ENCODE measurements at places on chromosomes 13 and 19.

- no peak for DNase-seq
Observed at GRCh38 chr13:43243711-43244110, 220.3 kb downstream of the DNAJC15 start.

GRCh38 chr13:43783820-43784219 lies 3.0 kb downstream of the ENOX1 start:
- DNase-seq: no peak

- DNase-seq: no peak
Observed at GRCh38 chr13:93437081-93437480, 210.5 kb downstream of the GPC6 start.

DNA sequence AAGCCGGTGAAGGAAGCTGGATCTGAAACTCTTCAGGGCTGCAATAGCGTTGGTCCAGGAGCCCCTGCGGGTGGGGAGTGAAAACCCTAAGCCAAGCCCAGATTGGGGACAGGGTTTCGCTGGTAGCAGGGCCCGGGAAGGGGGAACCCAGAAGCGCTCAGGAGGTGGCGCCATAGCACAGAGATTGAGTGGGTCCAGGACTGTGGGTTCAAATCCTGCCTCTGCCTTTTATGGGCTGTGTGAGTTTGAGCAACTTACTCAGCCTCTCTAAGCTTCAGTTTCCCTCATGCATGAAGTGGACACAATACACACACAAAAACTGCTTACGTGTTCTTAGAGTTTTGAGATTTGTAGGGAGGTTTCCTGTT lies 8.3 kb upstream of the SYCN start:
- DNase-seq: peak; percentile 32

DNA sequence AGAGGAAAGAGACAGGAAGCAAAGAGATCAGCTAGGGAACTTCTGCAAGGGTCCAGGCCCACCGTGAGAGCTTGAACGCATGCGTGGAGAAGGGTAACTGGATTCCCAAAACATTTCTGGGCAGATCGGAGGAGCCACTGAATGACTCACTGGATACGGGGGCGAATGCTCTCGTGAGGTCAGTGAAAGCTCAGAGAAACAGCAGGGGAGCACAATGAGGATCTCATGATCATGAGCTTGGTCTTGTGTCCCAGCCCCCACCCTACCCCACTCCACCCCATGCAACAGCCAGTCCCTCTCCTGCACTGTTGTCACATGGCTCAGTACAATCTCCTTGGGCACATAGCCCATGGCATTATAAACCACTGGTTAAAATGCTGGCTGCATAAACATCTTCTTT lies 40.6 kb downstream of the DCLK1 start:
- no peak for DNase-seq

DNA sequence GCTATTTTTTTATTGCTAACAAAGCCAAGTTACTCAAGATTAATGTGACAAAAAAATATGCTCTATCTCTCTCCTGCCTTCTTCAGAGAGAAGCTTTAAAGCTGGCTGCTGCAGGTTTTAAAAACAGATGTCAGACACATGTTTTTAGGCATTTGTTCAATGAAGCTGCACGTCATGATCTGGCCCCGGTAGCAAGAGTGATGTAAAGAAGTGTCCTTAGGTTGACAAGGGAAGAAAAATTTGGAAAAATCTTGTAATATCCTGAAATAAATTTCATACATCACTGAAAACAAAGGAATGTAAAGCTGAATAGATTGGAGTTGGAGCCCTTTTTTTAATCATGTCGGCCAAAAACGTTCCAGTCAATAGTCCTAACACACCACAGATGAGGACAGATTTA lies 531.4 kb upstream of the NBEA start:
- DNase-seq: no peak

- DNase-seq: no peak
Observed at GRCh38 chr19:43465468-43466120, at the start of gene LYPD3. Gene LYPD3 (minus strand): TSS chr19:43465608. CDS start chr19:43465571, 37 bp downstream.

GRCh38 chr19:51422053-51422448 lies 4.6 kb upstream of the SIGLEC10 start:
- peak; percentile 85 for DNase-seq

DNA sequence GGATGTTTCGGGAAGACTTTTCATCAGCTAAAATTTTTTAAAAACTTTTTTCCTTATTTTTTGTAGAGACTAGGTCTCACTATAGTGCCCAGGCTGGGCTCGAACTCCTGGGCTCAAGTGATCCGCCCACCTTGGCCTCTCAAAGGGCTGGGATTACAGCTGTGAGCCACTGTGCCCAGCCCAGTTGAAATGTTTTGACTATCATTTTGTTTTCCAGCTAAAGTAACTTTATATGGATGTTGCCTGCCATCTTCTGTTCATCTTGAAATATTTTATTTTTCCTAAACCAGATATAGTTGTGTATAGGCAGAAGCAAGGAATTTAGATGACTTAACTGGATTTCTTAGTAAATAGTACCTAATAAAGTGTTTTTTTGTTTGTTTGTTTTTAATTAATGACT lies 7.0 kb downstream of the CAB39L start:
- no peak for DNase-seq

DNA sequence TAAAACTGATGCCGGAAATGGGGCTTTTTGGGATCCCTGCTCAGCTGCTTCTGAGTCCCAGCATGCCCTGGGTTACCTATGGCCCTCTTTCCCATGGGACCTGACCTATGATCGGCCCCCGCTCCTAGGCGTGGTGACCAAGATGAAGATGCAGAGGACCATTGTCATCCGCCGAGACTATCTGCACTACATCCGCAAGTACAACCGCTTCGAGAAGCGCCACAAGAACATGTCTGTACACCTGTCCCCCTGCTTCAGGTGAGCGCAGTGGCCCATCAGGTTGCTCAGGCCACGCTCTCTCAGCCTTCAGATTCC lies 1.5 kb downstream of the RPS11 start:
- no peak for DNase-seq

- no peak for DNase-seq
Observed at GRCh38 chr19:44986389-44986788, 14.9 kb upstream of the RELB start.

DNA sequence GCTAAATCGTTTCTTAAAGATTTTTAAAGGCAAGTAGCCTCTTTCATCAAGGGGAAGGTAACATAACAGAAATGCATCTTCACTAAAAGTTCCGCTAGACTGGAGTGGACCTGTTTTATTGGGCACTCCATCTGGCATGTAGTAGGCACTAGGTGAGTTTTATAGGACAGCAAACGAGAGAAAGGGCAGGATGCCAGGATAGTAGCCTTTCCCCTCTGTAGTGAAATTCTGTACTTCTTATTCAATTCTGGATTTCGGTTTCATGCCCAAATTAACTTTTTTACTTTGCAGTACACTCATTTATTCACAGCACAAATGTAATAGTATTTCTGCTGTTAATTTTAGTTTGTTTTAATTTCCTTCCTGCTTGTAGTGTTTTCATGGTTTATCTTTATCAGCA lies 45.2 kb downstream of the GPR180 start:
- DNase-seq: no peak

- DNase-seq: no peak
Observed at GRCh38 chr19:30254158-30254557, 118.0 kb upstream of the ZNF536 start.

- DNase-seq: no peak
Observed at GRCh38 chr19:15829306-15829698, 13.8 kb upstream of the OR10H1 start.

GRCh38 chr13:95814495-95814894 lies 137.6 kb downstream of the DNAJC3 start:
- no peak for DNase-seq
